ENCODE measurements at places on chromosomes 6 and 20.

- DNase-seq = no peak
Measured at GRCh38 chr6:111803804-111804203, 69.4 kb downstream of the FYN start.

- DNase-seq = no peak
Measured at GRCh38 chr20:43954704-43955061, 40.0 kb downstream of the TOX2 start.

- DNase-seq = no peak
Measured at GRCh38 chr6:80742481-80742880, 636.0 kb downstream of the BCKDHB start.

DNA sequence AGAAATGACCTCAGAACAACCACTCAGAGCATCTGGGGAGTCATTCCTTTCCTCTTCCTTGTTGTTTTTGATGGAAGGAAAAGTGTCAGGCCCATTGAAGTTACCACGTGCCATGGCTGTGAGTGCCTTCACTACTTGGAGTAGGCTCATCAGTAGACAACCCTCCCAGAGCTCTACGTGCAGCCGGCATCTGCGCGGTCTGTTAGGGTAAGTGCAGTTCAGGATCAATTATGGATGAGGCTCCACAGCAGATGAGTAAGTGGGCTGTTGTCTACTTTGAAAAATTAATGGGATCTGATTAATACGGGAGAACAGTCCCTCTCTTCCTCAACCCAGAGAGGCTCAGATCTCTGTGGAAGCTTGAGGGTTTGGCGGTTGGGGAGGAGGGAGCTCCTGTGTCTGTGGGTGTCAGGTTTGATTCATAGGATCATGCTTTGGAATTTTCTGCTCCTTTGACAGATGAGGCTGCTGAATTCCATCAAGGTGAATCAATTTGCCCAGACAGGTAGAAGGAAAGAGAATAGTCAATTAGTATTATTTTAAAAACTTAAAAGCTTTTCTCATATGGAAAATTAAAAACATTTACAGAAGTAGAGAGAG, 93.8 kb upstream of the TOX2 start:
- DNase-seq = no peak

DNA sequence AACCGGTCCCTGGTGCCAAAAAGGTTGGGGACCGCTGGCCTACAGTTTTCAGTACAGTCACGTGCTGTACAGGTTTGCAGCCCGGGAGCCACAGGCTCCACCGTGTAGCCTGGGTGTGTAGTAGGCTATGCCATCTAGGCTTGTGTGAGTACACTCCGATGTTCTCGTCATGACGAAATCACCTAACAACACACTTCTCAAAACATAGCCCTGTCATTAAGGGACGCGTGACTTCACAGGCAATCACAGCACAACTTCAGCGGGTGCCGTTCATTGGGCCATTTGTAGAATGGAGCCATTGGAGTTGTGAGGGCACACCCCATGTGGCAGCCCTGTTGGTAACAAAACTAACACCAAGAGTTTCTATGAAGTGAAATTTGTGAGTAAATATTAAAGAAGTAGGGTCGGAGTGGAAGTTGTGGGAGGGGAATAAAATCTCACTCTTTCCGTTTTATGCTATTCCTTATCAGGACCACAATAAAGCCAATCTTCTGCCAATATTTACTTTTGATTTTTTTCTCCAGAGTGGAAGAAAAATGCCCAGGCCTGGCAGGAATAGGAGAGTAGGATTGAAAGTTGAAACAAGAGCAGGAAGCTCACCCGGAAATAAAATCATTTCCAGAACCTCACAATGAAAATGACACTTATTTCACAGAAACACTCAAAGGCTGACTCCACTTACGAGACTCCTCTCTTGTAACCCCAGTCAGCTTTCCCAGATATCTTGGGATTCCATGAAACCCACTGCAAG, 63.7 kb upstream of the PTPN1 start:
- DNase-seq = peak; percentile 65

DNA sequence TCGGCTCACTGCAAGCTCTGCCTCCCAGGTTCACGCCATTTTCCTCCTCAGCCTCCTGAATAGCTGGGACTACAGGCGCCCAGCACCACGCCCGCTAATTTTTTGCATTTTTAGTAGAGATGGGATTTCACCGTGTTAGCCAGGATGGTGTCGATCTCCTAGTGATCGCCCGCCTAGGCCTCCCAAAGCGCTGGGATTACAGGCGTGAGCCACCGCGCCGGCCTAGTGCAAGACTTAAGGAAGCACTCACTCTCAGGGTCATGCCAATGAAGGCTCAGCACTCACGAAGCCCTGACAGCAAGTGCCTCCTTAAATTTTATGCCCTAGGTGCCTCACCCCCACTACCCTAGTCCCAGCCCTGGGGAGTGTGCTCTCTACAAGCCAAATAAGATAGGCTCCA, 4.7 kb upstream of the DOK5 start:
- no peak for DNase-seq

DNA sequence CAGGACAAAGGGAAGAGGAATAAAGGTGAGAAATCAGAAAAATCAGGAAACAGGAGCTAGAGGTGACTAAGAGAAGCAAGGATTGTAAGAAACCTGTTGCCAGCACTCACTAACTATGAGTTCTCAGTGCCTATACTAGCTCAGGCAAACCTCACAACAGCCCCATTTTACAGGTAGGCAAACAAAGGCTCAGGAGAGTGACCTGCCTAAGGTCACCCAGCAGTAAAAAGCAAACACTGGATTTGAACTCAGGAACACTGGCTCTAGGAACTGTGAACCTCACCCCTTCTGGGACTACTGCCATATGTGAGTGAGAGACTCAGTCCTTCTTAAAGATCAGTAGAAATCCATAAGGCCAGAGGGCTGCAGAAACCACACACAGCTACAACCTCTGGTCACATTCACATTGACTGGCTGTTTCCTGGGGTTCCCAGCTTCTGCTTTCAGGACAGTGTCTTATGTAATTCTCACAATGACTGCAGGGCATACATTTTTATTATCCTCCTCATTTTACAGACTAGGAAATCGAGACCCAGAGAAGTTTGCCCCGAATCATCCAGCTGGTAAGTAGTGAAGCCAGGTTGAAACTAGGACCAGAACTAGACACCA, 80.7 kb upstream of the MAFB start:
- peak; percentile 88 for DNase-seq

- DNase-seq = no peak
Measured at GRCh38 chr20:56815796-56816195, 186.7 kb downstream of the TFAP2C start.
